AG20443 (cell line): ENCODE measurements at places on chromosomes 1 and 21.
A peak's percentile ranks its signal among the peaks of the same experiment; 100 is the strongest.

GRCh38 chr21:41361053-41361785 is 608 bp upstream of the MX2 start:
- DNase-seq, result no peak

DNA sequence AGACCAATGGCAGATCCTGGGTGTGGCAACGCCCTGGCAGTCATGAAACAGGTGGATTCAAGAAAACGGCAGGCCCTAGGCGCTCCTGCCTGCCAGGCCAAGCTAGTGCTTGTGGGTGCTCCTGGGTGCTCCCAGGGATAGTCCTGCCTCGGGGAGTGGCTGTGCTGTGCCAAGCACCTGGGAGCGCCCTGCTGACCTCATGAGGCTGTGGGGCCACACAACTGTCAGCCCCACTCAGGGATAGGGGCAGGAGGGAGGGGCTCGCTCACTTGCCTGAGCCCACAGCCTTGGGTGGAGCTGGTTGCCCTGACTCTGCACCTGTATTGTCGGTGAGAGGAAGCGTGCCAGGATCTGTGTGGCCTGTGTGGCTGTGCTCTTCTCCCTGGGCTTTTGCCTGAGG is 9.4 kb downstream of the SNAP47 start:
- DNase-seq, result no peak

DNA sequence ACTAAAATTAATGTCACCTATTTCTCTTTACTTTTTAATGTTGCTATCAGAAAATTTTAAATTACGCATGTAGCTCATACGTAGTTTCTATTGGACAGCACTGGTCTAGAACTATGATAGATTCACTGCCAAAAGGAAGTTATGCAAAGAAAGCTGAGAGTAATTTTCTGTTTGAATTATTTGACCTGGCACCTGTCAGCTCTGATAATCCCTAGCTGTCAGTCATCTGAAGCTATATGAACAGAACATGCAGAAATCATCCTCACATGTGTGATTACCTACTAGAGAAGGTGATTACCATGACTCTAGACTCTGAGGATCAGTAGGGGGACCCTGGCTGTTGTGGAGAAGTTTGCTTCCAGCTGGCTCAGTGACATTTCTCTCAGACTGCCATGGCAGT is 40.8 kb downstream of the F5 start:
- no peak for DNase-seq

- DNase-seq, result peak; percentile 27
Observed at GRCh38 chr1:87325982-87326738, 2.5 kb upstream of the LMO4 start.

DNA sequence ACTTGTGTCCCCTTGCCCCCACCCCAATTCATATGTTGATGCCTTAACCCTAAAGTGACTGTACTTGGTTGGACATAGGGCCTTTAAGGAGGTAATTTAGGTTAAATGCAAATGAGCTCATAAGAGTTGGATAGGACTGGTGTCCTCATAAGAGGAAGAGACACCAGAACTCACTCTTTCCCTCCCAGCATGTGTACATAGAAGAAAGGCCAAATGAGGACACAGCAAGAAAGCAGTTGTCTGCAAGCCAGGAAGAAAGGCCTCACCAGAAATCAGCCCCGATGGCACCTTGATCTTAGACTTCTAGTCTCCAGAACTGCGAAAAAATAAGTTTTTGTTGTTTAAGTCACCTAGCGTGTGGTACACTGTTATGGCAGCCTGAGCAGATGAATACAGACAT is 45.5 kb downstream of the RAB3GAP2 start:
- no peak for DNase-seq

- no peak for DNase-seq
Observed at GRCh38 chr1:155247667-155248553, 7.4 kb downstream of the ENTREP3 start.

- DNase-seq, result no peak
Observed at GRCh38 chr21:42237577-42237976, 18.6 kb downstream of the ABCG1 start.

- DNase-seq, result no peak
Observed at GRCh38 chr1:20682571-20683236, 21.5 kb upstream of the DDOST start.

- peak; percentile 47 for DNase-seq
Observed at GRCh38 chr1:221810406-221810805, 68.5 kb upstream of the DUSP10 start.

- no peak for DNase-seq
Observed at GRCh38 chr1:5995871-5996630, 3.8 kb upstream of the NPHP4 start.

DNA sequence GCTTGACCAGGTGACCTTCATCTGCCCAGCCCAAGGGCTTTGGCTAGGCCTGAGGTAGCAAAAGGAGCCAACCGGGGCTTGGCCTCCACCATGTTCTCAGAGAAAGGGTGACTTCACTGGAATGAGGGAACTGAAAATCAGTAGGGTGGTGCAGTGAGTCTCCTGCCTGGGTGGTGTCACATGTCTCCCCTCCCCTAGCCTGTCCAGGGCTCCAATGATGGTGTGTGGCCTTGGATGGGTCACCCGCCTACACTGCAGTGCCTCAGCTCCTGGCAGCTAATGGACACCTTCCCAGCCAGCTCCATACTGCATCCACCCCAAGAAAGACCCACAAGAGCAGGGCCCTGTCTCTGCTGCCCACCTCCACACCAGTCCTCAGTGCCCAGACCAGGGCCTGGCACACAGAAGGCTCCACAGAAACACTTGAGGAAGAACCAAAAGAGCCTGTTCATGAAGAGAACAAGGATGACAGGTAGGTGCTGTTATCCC is 678.7 kb downstream of the MATN1 start:
- DNase-seq, result no peak

- no peak for DNase-seq
Observed at GRCh38 chr1:151520359-151520758, 9.2 kb downstream of the CGN start.

DNA sequence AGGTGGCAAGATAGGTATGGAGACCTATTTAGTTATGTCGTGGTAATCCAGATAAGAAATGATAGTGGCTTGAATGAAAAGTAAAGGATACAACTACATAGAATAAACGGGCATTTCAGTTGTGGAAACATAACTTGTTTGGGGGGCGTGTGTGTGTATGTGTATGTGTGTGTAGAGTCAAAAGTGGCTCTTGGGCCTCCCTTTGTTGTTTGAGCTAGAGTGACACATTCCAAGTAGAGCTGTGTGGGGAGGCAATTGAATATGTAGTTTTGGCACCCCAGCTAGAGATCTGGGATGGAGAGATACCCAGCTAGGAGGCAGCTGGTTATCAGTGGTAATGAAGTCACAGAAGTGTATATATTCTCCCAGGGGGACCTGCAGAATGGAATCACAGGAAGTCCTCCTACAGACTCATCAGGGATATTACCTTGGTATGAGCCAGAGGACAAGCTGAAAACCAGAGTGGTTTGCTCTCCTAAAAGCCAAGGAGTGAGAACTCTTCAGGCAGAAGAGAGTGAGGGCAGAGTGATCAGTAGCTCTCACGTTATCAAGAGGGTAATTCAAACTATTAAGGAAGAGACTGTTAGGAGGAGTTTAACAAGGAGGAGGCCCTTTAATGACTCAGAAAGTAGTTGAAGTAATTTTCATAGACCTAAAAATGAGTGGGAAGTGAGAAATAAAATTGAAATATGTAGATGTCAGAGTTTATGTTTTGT is 5.1 kb downstream of the CR1L start:
- DNase-seq, result no peak

DNA sequence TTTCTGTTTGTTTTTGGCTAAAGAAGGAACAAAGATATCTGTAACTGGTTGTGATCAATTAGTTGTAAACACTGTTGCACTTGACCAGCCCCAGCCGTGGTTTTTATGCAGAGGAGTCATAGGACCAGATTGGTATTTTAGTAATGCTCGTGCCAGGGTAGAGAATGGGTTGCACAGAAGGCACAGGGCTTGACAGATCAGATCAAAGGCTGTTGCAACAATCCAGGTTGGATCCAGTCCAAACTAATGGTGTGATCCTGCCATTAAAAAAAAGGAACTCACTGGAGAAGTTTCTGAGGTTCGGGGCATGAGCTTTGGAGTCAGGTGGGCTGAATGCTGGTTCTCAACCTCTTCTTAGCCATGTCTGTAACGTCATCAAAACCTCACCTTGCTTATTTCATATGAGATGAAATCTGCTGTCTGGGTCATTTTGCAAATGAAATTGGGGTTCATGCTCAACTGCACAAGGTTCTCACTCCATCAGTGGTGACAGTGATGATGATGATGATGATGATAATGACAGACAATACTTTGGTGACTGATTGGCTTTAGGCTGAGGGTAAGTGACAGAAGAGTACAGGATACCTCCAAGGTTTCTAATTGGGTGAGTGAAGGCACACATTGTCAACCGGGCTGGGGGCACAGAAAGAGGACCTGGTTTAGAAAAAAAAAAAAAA is 43.1 kb downstream of the ZNF281 start:
- no peak for DNase-seq

- DNase-seq, result no peak
Observed at GRCh38 chr21:26783466-26784195, 61.6 kb downstream of the ADAMTS1 start.

DNA sequence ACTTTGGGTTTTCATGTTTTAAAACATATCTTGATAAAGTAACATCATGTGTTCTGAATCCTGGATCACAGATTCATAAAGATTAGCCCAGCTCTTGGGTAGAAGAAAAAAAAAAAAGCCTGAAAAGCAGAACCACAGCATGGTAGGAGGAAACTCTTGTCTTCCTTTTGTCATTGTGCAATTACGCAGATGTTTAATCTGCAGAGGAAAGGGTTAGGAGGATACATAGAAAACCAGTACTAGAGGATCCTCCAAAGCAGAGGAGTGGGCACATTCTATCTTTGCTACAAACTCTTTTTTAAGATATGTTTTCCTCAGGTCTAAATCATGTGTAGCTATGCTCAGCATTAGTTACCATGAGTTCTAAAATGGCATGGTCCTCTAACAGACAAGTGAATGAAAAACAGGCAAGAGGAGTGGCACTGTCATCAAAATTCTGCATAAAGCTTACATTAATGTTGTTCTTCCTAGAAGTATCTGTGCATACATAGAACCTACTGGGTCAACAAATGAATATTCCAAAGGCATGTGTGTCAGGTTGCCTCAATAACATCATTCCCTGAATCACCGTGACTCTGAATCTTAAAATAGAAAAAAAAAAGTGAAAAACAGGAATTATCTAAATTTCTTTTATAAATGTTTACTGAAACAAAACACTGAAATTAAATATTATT is 107.0 kb downstream of the NME7 start:
- DNase-seq, result no peak

DNA sequence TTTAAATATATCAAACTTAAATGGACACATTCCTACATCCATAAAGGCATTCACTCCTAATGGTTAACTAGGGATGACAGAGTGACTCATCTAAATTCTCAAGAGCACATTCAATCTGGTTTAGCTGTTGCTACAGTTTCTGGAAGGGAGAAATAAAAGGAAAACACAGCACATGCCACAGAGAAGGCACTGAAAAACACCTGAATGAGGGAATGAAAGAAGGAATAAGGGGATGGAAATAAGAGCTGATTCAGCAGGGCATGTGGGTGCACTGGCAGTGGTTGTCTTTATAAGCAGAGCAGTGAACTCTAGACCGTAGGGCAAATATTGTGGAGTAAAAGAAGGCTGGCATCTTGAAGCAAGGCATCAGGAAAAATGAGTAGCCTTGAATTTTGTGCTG is 79.3 kb downstream of the LHX4 start:
- DNase-seq, result peak; percentile 43

DNA sequence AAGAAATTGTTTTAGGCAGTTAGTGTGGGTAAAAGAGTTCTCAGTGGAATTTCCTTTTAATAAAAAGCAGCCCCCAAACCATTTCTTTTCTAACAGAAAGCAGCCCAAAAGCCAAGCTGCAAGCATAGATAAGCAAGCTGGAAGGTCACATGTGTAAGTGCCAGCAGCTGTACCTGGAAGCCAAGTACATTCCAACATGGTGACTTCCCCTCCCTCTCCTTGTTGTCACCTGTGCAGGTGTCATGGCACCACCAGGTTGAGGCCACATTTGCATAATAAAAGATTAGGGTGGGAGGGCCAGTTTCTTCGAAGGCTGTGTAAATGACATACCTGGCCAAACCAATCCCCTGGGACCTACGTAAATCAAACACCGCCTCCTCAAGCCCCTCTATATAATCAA is 240.3 kb upstream of the RAB4A start:
- DNase-seq, result no peak
